ENCODE measurements at places on chromosomes 2 and 18.

DNA sequence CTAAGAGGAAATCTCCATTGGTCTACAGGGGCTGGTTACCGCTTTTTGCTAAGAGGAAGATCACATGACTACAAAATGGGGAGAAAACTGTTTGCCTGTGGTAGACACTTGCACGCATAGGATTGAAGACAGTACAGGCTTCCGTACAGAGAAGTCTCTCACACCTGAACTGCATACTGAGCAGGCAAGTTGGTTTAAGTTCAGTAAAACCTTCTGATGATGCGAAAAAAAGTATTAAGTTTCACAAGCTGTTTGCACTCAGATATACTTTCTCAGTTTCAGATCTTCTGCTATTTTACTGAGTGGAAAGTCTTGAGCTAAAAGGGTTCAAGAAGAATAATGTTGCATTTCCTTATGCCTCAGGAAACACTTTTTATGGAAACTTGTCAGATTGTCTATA, 292.2 kb upstream of the MC4R start:
- no peak for DNase-seq

DNA sequence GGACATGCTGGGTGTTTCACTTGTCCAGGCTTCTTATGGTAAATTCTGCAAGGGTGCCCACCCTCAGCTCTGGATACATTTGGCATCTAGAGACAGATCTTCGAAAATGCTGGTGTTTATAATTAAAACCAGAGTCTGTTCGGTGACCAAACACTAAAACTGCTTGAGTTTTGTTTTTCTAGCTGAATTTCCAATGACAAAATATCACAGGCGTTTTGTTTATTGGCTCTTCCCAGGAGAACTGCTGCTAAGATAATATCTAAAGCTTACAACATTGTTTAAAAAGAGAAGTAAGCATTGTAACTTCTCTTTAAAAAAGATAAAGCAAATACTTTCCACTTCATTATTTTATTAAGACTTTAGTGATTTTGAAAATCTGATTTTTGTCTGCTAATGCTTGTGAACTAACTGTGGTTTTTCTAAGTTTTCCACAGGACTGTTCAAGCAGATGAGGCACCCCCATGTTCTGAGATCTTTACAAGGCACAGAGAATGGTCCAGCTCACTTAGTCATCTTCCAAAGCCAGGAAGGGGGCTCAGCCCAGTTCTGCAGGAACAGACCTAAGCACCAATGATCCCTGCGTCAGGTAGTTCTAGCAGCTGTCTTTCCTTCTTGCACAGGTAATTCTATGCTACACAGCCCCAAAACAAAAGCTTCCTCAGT, 94.8 kb upstream of the LTBP1 start:
- no peak for DNase-seq

- no peak for DNase-seq
These were observed 316.7 kb upstream of the CHAC2 start for GRCh38 chr2:53450923-53451322.

GRCh38 chr2:83795777-83796176, 663.3 kb downstream of the SUCLG1 start:
- no peak for DNase-seq

DNA sequence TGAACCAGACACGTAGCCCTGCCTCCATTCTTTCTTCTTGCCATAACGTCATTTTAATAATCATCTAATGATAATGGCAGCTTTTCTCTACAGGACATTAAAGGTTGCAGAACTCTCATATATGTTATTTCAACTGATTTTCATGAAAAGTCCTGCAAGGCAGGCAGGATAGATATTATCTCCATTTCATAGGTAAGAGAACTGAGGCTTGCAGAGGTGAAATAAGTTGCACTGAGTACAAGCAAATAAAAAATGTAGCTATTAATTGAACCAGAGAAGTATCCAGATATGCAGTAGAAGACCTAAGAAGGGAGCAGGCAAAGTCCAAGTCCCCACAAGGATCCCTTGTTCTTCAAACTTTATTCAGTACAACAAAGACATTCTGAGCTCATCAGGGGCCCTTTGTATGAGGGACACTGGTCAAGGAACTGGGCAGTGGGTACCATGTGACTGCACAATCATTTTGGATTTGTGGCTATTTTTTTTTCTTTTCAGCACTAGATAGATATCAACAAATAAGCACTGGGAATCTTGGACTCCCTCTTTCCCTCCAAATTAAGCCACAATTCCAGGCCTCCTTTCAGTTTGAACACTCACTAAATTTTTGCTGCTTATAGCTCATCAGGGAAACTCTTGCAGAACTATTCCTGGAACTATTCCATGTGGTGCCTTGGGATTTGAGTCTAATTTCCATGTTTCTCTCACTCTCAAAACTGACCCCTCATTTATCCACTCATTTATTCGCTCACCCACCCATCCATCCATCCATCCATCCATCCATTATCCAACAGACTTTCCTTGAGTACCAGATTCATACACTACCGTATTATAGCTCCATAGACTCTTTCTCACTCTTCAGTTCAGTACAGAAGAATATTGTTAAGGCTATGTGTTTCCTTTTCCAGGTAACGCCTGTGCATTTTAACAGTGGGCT, 44.6 kb downstream of the APOB start:
- DNase-seq, result no peak

Data from spinal cord (tissue), 10 donors.